Activated naive CD4-positive, alpha-beta T cell (primary cell): ENCODE measurements at places on chromosomes 7 and 10.

- no peak for DNase-seq
These were observed 140.7 kb upstream of the CALCR start for GRCh38 chr7:93715234-93715633.

GRCh38 chr10:34177445-34177844, 637.7 kb downstream of the PARD3 start:
- DNase-seq: no peak

GRCh38 chr10:46552526-46553237, 3.8 kb downstream of the GPRIN2 start:
- DNase-seq: no peak

GRCh38 chr10:47295411-47295810, 4.6 kb upstream of the GDF10 start:
- DNase-seq: no peak

GRCh38 chr10:30831426-30831825, 200.2 kb downstream of the ZNF438 start:
- no peak for DNase-seq

DNA sequence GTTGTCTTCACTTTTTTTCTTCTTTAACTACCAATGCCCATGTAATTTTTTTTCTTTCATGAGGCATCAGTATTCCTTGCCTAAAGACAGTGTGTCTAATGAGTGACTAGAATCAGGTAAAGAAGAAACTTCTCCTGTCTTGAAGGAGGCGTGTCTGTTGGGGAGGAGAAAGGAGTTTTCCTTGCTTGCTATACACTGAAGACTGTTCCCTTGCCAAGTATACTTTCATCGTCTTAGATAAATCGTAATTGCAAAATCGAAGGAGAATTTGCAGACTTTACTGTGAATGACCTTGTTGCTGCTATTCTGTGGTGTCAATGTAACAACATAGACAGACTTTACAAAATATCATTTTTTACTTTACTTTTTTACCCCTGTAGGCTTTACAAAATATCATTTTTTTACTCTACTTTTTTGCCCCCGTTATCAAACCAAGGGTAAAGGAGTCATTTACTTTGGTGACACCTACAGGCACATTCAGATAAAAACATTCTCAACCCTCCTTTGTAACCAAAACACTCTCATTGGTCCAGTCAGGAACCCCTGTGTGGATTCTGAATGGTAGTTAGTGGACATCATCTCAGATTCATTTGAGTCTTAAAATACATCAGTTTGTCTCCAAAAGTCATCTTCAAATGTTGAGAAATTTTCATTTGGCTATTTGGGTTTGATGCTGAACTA, 232.4 kb downstream of the AHR start:
- DNase-seq: no peak

- DNase-seq: no peak
These were observed 1053.9 kb downstream of the CNTNAP2 start for GRCh38 chr7:147170341-147171012.

- DNase-seq: no peak
These were observed 91.5 kb downstream of the CTTNBP2 start for GRCh38 chr7:117781707-117782106.

DNA sequence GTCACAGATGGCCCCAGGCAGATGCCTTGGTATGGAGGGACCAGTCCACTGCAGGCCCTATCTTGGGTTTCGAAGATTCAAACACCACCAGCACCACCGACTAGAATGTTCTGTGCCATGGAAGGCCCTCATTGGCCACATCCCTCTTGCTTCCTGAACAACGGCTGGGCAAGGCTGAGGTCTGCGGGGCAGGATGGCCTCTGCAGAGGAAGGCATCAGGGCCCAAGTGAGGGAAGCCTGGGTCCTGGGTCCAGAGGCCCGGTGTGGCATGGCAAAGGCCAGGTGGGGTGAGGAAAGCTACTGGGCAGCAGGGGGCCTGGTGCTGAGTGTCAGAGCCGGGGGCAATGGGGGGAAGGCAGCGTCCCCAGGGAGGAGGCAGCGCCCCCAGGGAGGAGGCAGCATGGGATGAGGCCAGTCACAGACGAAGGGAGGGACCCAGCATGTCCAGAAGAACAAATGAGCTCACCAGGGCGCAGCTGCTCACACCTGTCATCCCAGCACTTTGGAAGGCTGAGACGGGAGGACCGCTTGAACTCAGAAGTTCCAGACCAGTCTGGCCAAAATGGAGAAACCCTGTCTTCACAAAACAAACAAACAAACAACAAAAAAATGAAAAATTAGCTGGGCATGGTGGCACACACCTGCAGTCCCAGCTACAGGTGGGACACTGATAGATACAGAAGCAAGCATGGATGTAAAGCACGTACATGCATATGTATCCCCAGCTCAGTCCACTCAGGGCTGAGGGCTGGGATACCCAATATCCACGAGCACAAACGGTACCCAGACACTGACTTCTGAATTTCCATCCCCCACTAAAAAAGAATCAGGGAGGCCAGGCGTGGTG, 64.4 kb downstream of the PROSER2 start:
- DNase-seq: no peak
